ENCODE measurements at places on chromosomes 5 and 9.

DNA sequence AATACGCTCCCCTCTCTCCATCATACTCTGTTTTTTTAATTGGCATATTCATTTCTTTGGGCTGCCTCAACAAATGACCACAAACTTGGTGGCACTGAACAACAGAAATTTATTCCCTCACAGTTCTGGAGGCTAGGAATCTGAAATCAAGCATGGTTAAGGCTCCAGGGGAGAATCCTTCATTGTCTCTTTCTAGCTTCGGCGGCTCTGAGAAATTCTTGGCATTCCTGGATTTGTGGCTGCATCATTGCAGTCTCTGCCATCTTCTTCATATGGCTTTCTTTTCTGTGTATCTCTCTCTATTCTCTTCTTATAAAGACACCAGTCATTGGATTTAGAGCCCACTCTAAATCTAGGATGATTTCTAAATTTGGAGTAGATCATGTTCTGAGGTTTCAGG lies 10.9 kb upstream of the SLC24A2 start:
- no peaks in the 10 kb centered on the region for H3K36me3 ChIP-seq
- H3K4me3 ChIP-seq: no peak overlapping the region
- H3K4me1 ChIP-seq: no peaks in the 10 kb centered on the region
- no peak overlapping the region for H3K27ac ChIP-seq
- H3K27me3 ChIP-seq: no peaks in the 10 kb centered on the region

DNA sequence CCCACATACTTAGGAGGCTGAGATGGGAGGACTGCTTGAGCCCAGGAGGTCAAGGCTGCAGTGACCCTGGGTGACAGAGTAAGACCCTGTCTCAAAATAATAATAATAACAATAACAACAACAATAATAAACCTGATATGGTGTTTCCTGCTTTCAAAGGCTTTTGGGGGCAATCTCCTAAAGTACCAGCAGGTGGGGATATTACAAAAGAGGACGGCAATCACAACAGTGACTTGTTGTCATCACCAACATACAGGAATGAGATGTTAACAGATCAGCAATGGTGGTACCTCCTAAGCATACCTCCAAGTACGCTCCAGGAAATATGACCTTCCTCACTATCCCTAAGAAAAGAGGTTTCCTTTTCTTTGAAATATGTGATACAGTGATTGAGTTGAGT lies 91.1 kb upstream of the RNF180 start:
- no peak overlapping the region for H3K27ac ChIP-seq
- no peaks in the 10 kb centered on the region for H3K4me1 ChIP-seq
- DNase-seq: no peak

- no peaks in the 10 kb centered on the region for H3K27me3 ChIP-seq
- no peaks in the 10 kb centered on the region for H3K36me3 ChIP-seq
Observed at GRCh38 chr5:128241051-128241695, 157.6 kb downstream of the SLC12A2 start.

GRCh38 chr5:149795360-149795759 lies 65.2 kb downstream of the PPARGC1B start:
- H3K36me3 ChIP-seq: no peaks in the 10 kb centered on the region
- H3K27me3 ChIP-seq: no peaks in the 10 kb centered on the region
- H3K4me3 ChIP-seq: no peak overlapping the region
- no peak for DNase-seq
- H3K27ac ChIP-seq: peak overlapping the region; percentile 25

GRCh38 chr5:165135565-165135964 lies 1630.1 kb downstream of the MAT2B start:
- H3K36me3 ChIP-seq: no peaks in the 10 kb centered on the region
- no peak overlapping the region for H3K4me3 ChIP-seq
- H3K27me3 ChIP-seq: no peaks in the 10 kb centered on the region
- no peak overlapping the region for H3K27ac ChIP-seq

DNA sequence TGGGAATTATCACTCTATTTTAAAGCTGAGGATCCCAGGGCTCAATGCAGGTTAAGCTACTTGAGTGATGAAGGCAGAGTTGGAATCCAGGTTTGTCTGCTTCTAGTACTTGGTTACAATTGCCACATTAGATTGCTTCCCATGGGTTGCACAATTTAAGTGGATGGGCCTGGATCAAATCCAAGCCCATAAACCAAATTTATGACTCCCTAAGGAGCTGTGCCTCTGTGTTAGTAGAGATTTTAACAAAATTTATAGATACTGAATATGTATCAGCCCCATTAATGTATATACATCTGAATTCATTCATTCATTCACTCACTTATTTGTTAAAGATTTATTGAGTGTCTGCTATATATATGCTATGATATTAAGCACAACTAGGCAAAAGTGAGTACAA lies 332.3 kb upstream of the KLF9 start:
- H3K4me1 ChIP-seq: no peaks in the 10 kb centered on the region
- no peak overlapping the region for H3K27ac ChIP-seq
- DNase-seq: no peak
- H3K4me3 ChIP-seq: no peak overlapping the region

- peaks cover 6% of the 10 kb centered on the region for H3K36me3 ChIP-seq
- H3K4me1 ChIP-seq: no peaks in the 10 kb centered on the region
- H3K27ac ChIP-seq: no peak overlapping the region
- H3K27me3 ChIP-seq: no peaks in the 10 kb centered on the region
- DNase-seq: no peak
Observed at GRCh38 chr9:129001504-129002325, 26.4 kb downstream of the SH3GLB2 start.

- no peaks in the 10 kb centered on the region for H3K4me1 ChIP-seq
- H3K36me3 ChIP-seq: no peaks in the 10 kb centered on the region
- DNase-seq: peak; percentile 21
- H3K4me3 ChIP-seq: no peak overlapping the region
Observed at GRCh38 chr9:114004221-114004716, 73.8 kb downstream of the AMBP start.

- H3K27ac ChIP-seq: no peak overlapping the region
- H3K27me3 ChIP-seq: peaks cover 20% of the 10 kb centered on the region
- no peaks in the 10 kb centered on the region for H3K4me1 ChIP-seq
- H3K36me3 ChIP-seq: no peaks in the 10 kb centered on the region
- no peak overlapping the region for H3K4me3 ChIP-seq
- DNase-seq: no peak
Observed at GRCh38 chr9:136198605-136199083, 6.3 kb downstream of the LHX3 start.

DNA sequence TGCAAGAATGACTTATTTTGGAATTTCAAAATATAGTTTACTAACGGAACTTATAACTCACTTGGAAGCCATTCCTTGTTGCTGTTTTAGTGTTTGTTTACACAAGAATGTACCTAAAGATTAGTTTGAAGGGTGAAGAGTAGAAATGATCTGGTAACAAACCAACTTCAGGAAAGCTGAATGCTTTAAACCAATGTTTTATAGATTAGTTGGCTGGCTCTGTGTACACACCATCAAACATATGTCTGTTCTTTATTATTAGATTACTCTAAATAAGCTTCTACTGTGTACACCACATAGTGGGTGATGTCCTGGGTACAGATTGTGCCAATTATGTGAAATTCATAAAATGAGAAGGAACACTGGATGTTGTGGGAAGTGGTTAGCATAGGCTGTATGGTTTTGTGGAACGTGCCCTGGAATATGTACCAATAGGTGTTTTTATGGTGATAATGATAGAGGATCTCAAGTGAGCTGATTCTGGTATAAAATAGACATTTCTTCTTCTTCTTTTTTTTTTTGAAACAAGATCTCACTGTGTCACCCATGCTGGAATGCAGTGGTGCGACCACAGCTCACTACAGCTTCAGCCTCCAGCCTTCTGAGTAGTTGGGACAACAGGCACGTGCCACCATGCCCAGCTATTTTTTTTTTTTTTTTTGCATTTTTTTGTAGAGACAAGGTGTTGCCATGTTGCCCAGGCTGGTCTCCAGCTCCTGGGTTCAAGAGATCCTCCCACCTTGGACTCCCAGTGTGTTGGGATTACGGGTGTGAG lies 109.3 kb upstream of the DHFR start:
- H3K4me1 ChIP-seq: no peaks in the 10 kb centered on the region
- no peaks in the 10 kb centered on the region for H3K27me3 ChIP-seq
- no peaks in the 10 kb centered on the region for H3K36me3 ChIP-seq

GRCh38 chr5:143870362-143870761 lies 58.4 kb downstream of the HMHB1 start:
- H3K36me3 ChIP-seq: no peaks in the 10 kb centered on the region
- no peaks in the 10 kb centered on the region for H3K27me3 ChIP-seq
- no peak overlapping the region for H3K27ac ChIP-seq
- no peaks in the 10 kb centered on the region for H3K4me1 ChIP-seq
- H3K4me3 ChIP-seq: no peak overlapping the region
- DNase-seq: no peak

- no peaks in the 10 kb centered on the region for H3K27me3 ChIP-seq
- H3K36me3 ChIP-seq: no peaks in the 10 kb centered on the region
- no peak overlapping the region for H3K4me3 ChIP-seq
- DNase-seq: no peak
- H3K4me1 ChIP-seq: no peaks in the 10 kb centered on the region
- H3K27ac ChIP-seq: peak overlapping the region; percentile 85
Observed at GRCh38 chr9:130781569-130781968, 53.5 kb upstream of the ABL1 start.

DNA sequence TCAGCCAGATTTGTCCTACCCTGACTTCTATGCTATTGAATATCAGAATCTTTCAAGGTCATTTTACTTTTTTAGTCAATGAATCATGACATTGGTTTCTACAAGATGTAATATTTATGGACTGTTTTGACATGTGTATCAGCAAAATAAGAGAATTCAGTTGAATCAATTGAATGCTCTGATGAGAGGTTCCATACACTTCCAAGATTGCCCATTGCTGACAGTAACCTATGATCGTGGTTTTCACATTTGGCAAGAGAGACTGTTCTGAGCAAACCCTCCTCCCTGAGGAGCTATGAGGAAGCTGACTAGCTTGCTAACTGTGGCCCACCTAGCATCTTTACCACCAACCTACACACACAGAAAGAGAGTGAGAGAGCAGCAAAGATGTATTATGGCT lies 56.7 kb upstream of the FST start:
- no peak for DNase-seq
- no peaks in the 10 kb centered on the region for H3K27me3 ChIP-seq
- no peak overlapping the region for H3K4me3 ChIP-seq

- no peaks in the 10 kb centered on the region for H3K27me3 ChIP-seq
- no peak overlapping the region for H3K27ac ChIP-seq
- peak overlapping the region; percentile 57 for H3K4me3 ChIP-seq
- no peak for DNase-seq
Observed at GRCh38 chr9:35675204-35675603, 1.5 kb downstream of the CA9 start.

- H3K4me3 ChIP-seq: no peak overlapping the region
- no peaks in the 10 kb centered on the region for H3K4me1 ChIP-seq
- H3K27ac ChIP-seq: no peak overlapping the region
- no peak for DNase-seq
- no peaks in the 10 kb centered on the region for H3K36me3 ChIP-seq
Observed at GRCh38 chr5:39082995-39083394, 8.8 kb upstream of the RICTOR start.

DNA sequence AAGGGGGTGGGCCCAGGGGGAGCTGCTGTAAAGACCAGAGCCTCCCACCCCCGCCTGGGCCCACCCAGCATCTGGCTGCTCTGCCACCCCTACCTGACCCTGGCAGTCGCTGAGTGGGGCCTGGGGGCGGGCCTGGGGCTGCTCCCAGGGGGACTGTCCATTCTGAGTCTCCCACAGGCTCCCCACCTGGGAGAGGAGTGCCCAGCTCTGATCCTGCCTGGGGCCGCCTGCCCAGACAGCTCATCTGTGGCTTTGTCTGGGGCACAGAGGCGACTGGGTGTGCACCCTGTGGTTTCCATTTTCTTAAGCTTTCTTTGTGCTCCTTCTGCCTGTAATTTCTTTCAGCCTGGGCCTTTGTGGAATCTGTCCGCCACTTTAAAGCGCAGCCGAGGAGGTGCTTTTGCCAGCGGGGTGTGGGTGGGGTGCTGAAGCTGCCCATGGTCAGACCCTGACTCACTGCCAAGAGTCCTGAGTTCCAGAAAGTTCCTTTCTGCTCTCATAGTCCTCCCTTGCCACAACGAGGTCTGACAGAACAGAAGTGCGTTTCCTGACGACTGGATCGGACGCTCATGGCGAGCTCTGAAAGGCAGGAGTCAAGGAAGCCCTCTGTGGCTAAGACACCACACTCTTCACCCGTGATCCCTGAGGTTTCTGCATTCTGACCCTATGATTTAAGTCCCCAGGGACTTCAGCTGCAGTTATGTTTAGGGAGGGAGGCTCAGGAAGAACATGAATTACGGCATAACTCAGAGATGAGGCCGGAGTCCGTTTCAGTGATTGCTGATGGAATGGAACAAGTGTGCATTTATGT lies 225.0 kb downstream of the FANCC start:
- no peaks in the 10 kb centered on the region for H3K27me3 ChIP-seq
- no peak overlapping the region for H3K4me3 ChIP-seq
- DNase-seq: peak; percentile 49
- peak overlapping the region; percentile 70 for H3K27ac ChIP-seq
- H3K36me3 ChIP-seq: no peaks in the 10 kb centered on the region

DNA sequence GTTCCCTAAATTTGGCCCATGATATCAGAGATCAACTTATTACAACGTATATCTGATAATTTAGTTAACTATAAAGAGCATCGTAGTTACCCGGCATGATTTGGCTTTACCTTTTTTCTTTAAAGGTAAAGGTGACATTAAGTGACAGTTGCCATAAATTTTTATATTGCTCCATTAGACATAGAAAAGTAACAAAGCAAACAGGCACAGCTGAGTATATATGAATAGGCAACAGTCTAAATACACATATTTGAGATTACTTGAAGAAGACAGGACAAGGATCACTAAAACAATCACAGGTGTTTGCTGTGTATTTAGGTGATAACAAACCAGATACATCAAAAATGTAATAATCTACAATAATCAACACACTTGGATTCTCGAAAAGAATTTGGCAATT lies 34.8 kb downstream of the RFX3 start:
- H3K36me3 ChIP-seq: no peaks in the 10 kb centered on the region
- H3K27me3 ChIP-seq: no peaks in the 10 kb centered on the region
- DNase-seq: no peak
- no peak overlapping the region for H3K27ac ChIP-seq
- no peaks in the 10 kb centered on the region for H3K4me1 ChIP-seq

DNA sequence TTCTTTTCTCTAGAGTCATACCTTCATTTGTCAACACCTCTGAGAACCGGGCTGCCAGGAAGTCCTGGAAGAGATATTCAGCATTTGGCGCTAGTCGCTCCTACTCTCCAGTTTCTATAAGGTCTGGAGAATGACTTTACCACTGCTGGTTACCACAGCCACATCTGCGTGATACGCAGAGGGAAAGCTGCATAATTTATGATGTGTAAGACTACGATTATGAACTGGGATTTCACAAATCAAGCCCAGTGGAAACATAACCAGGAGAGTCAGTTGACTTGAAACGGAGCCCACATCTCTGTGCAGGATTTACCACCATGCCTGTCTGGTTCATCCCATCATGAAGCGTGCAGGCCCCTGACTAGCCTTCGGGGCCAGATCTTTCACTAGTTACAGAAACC lies 72.6 kb downstream of the FGF1 start:
- no peak overlapping the region for H3K4me3 ChIP-seq
- H3K36me3 ChIP-seq: no peaks in the 10 kb centered on the region
- H3K4me1 ChIP-seq: no peaks in the 10 kb centered on the region
- no peak overlapping the region for H3K27ac ChIP-seq
- H3K27me3 ChIP-seq: no peaks in the 10 kb centered on the region

Measured in breast epithelium (tissue), 4 donors.